ENCODE measurements at places on chromosomes 3 and 15.

DNA sequence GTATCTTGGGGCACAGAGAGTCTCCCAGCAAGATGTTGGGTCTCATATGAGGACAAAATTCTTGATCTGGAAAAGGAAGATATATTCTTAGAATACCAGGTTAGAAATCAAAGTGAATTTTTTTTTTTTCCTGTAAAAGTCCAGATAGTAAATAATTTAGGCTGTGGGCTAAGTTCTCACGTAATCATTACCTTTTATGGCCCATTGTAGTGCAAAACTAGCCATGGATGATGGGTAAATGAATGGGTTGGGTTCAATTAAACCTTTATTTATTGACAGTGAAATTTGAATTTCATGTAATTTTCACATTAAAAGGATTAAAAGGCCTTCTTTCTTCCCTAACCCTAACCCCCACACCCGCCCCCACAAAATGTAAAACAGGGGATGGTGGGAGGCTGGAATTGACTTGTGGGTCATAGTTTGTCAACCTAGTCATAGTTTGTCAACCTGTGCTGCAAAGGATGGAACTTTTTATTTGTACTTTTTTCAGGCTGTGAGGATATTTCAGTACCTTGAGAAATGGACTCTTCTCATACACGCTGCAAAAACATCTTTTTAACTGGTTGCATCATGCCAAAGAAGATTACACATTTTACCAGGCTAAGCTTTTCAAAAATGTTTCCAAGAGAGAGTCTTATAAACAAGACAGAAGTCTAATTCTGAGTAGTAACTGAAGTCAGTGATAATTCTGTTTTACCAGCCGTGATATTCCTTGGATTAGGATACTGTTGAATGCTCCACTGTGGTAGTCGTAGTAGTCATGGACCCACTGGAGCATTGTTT lies 138.8 kb downstream of the AKAP13 start:
- no peak for DNase-seq

- no peak for DNase-seq
Observed at GRCh38 chr15:76062286-76062685, 2.5 kb downstream of the TMEM266 start.

DNA sequence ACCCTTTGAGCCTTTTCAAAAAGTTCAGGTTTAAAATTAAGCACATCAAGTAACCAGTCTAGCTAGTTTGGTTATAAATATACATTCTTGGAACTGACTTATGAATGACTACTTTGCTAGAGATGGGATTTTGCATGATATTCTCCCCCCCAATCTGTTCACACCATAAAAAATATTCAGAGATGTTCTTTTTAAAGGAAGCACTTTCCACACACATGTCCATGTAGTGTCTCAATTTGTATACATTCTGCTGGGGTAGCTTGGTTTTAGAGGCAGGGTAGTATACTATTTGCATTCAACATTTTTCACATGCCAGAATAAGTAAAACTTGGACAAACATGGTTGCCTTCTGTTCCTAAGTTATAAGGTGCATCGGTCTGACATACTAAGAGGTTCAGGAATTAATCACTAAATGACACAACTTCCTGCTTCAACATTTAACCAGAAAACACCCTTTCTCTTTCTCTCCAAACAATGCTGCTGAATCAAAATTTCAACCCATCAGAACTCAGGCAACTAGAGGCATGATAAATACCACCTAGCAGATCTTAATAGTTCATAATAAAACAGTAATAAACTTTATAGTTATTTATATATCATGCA lies 57.0 kb downstream of the SUMF1 start:
- no peak for DNase-seq

DNA sequence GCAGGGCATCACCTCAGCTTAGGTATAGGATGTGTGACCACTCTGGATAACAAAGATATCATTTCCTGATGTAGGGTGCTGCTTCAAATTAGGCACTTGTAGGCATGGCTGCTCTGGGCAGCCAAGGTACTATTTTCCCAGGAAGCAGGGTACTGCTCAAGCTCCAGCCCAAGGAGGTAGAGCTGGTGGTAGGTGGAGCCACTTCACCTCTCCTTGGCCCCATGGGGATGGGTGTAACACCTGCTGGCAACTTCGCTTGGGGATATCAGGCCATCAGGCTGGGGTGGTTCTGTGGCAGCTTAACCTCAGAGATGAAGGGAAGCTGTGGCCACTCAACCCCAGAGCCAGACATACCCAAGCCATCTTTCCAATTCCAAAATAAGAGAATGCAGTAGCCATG lies 147.1 kb upstream of the IGF1R start:
- no peak for DNase-seq

DNA sequence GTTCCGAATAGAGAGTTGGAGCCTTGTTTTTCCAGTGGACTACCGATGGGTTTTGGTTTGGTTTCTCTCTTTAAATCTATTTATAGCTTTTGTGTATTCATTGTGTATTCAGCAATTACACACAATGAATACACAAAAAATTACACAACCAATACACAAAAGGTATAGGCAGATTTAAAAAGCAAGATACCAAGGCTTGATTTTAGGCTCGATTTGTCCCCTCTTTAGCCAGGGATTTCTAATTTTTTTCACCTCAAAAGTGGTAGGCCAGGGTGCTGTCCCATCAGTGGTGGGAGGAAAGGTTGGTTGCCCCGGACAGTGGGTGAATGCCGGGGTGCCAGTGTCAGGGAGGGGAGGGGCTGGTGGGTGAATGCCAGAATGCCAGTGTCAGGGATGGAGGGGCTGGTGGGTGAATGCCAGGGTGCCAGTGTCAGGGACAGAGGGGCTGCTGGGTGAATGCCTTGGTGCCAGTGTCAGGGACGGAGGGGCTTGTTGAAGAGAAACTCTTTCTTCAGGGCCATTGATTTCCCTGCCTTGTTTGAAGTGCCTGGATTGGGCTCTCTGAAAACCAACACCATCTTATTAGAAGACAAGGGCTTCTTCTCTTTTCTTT lies 186.2 kb downstream of the GOLGA6L6 start:
- no peak for DNase-seq

DNA sequence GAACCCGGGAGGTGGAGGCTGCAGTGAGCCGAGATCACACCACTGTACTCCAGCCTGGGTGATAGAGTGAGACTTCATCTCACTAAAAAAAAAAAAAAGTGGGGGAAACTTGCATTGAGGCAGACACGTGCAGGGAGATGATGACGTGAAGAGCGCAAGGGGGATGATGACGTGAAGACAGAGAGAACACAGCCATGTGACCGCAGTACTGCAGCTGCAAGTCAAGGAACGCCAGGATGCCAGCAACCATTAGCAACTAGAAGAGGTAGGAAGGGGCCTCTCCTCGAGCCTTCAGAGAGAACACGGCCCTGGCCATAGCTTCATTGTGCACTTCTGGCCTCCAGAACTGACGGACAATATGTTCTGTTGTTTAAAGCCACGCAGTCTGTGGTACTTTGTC lies 28.3 kb downstream of the RFT1 start:
- DNase-seq: no peak

GRCh38 chr3:152623286-152623911 lies 211.5 kb upstream of the P2RY1 start:
- DNase-seq: no peak

GRCh38 chr3:71201939-71202338 lies 381.6 kb downstream of the FOXP1 start:
- DNase-seq: no peak

DNA sequence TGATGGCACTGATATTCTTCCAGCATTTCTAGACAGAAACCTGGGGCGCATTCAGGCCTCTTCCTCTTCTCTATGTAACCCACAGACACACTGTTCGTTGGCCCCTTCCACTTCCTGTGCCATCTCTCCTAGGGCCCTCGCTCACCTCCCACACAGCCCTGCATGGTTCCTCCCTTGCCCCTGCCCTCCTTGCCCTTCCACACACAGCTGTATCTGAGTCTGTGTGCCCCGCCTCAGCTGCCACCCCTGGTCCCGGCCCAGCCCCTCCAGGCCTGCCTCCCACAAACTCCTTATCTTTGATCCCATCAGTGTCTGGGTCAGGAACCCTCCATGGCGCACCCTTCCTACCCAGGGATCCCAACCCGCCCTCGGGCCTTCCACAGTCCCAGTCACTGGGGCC lies 37.9 kb downstream of the RAB6B start:
- no peak for DNase-seq
